Muscle of back (tissue), 13 donors: ENCODE measurements at places on chromosomes 16 and 17.

- DNase-seq: peak; percentile 54
Measured at GRCh38 chr16:83420206-83420760, 387.5 kb upstream of the HSBP1 start.

DNA sequence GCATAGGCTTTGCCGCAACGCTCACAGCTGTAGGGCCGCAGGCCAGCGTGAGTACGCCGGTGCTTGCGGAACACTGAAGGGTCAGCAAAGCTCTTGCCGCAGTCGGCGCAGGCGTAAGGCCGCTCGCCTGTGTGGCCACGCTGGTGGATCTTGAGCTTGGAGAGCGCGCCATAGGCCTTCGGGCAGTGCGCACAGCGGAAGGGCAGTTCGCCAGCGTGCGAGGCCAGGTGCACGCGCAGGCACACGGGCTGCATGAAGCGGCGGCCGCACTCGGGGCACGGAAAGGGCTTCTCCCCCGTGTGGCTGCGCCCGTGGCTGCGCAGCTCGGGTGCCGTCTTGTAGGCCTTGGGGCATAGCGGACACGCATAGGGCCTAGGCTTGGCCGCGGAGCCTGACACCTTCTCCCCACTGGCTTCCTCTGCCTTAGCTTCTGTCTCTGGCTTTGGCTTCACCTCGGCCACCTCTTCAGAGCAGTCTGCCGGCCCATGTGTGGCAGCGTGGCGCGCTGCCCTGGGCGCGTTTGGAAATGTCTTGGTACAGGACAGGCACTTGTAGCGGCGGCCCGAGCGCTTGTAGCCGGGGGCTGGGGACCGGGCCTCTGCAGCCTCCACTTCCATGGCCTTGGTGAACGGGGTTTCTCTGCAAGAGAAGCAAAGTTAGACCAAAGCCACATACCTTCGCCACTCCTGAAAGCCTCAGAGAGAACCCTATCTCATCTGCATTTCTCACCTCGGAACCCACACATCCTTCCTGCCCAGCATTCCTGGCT lies 10.0 kb downstream of the ZNF668 start:
- no peak for DNase-seq

GRCh38 chr16:1309888-1310831 lies 724 bp downstream of the UBE2I start:
- DNase-seq: peak; percentile 56

GRCh38 chr17:14545156-14545906 lies 244.4 kb downstream of the HS3ST3B1 start:
- DNase-seq: no peak

DNA sequence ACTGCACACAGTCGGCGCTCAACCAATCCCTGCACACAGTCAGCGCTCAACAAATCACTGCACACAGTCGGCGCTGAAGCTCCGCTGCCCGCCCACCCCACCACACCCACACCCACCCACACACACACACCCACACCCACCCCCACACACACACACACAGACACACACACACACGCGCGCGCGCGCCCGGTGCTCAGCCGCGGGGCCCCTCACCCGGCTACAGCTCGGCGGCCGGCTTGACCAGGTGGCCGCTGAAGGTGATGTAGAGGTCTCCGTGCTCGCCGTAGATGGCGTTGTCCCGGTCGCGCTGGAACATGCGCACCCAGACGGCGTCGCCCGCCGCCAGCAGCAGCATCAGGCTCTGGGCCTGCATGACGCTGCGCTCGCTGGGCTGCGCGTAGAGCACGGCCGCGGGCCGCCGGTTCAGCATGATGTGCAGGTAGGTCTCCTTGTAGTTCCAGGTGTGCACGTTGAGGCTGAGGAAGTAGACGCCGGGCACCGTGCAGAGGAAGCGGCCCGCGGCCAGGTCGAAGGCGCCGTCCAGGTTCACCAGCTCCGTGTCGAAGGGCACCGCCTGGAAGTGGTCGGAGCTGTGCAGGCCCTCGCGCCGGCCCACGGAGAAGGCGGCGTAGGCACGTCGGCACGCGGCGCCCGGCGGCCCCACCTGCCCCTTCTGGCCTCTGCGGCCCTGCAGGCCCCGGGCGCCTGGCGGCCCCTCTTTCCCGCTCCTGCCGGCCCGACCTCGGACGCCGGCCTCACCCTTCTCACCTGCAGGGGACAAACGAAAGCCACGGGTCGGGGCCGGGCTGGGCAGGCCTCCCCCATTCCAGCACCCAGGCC lies 2.5 kb downstream of the C1QTNF8 start:
- DNase-seq: peak; percentile 54

GRCh38 chr17:44533533-44534246 lies 23.6 kb upstream of the FZD2 start:
- DNase-seq: peak; percentile 95
